Stimulated activated CD4-positive, alpha-beta T cell treated with anti-CD3 and anti-CD28 coated beads, Interleukin-1b, Interleukin-23, amount 100 ng/mL, for 24 hours (primary cell): ENCODE measurements at places on chromosomes 5 and 9.

GRCh38 chr5:157449011-157449723, 10.8 kb upstream of the NIPAL4 start:
- DNase-seq, result no peak

- no peak for DNase-seq
Observed at GRCh38 chr5:181203093-181203711, 1.8 kb downstream of the TRIM7 start.

DNA sequence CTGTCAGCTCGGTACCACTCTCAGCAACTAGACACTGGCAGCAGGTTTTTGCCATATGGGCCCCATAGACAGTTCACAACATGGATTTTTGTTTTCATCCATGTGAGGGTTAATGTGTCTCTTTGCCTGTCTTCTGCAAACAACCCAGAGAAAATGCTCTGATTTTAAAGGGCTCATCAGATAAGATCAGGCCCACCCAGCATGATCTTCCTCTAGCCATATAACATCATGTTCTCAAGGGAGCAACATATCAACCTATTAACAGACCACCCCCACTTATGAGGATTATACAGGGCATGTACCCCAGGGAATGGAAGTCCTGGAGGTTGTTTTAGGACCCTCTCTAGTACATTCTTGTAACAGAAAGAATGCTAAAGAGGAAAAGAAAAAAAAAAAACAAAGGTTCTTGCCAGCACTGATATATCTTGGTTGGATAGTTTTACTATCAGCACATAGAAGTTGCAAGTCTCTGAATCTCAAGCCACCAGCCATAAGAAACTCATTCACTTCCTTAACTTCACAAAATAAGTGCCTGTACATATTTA, 1015.1 kb downstream of the TLE4 start:
- DNase-seq, result no peak

- no peak for DNase-seq
Observed at GRCh38 chr9:86659413-86660046, 287.8 kb downstream of the GAS1 start.

DNA sequence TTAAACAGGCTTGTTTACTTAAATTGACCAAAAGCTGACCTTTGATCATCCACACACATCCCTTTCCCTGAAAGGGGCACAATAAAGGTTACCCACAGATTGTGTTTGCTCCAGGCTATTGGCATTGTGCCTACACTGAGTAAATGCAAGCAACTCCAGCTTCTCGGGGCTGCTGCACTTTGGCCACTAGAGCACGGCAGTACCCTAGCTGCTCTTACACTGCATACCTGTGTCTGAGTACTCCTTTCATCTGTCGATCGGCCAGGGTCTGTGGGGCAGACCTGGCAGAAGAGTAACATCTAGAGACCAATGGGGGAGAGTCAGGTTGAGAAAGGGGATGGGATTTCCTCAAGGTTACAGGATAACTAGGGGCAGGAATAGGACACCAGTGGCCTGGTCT, 281.9 kb upstream of the NMUR2 start:
- DNase-seq, result no peak

DNA sequence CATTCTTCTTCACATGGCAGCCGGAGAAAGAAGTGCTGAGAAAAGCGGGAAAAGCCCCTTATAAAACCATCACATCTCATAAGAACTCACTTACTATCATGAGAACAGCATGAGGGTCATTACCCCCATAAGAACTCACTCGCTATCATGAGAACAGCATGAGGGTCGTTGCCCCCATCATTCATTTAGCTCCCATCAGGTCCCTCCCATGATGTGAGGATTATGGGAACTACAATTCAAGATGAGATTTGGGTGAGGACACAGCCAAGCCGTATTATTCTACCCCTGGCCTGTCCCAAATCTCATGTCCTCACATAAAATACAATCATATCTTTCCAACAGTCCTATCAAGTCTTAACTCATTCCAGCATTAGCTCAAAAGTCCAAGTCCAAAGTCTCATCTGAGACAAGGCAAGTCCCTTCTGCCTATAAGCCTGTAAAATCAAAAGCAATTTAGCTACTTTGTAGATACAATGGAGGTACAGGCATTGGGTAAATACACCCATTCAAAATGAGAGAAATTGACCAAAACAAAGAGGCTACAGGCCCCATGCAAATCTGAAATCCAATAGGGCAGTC, 79.1 kb downstream of the MROH2B start:
- DNase-seq, result no peak

DNA sequence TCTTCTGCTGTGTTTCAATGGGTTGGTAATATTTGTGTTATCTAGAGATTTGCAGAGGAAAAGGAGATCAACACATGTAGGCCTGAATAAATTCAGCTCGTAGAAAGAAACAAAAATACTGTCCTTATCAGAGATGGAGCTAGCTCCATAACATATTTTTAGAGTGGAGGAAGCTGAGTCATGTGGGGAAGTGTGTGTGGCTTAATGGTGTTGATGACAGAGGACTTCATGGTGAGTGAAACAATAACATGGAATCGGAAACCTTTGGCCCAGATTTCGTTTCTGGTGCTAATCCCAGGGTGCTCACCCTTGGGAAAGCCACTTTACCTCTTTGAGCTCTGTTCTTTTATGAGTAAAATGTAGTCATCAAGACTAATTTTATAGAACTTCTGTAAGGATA, 825.0 kb downstream of the TLR4 start:
- DNase-seq, result no peak

DNA sequence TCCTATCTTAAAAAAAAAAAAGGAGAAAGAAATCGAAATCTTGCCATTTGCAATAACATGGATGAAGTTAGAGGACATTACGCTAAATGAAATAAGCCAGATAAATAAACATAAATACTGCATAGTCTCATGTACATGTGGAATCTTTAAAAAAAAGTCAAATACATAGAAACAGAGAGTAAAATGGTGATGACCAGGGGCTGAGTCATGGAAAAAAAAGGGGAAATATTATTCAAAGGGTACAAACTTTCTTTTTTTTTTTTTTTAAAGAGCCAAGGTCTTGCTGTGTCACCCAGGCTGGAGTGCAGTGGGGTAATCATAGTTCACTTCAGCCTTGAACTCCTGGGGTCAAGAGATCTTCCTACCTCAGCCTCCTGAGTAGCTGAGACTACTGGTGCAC, 310.1 kb downstream of the ZNF608 start:
- no peak for DNase-seq

DNA sequence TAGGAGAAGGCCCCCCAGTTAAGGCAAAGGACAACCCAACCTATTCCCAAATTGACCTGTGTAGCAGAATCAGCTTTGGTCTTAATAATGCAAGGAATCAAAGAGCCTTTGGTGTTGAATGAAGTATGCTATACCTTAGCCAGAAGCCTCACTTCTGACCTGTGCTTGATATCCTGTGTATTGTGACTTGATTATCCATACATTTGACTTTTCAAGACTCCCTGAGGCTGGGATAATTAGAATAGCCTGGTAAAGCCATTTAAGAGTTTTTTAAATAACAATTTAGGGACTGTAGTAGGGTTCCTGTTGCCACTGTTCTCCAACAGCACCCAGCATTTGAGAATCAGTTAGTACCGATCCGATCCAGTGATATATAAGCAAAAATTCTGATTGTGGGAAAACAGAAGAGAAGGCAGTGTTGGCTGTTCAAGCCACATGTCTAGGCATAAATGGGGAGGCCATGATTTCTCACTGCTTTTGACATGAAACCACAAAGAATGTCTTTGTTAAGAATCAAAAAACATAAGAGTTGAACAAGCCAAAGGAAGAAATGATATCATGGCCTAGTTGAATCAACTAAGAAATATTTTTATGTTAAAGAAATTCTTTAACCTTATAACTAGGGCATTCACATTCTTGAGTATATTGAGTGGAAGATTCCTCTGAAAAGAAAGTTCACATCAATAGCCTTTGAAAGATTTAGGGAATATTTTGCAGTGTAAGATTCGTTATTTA, 98.9 kb downstream of the F2RL2 start:
- no peak for DNase-seq

- no peak for DNase-seq
Observed at GRCh38 chr5:63553073-63553472, 409.2 kb downstream of the HTR1A start.

- no peak for DNase-seq
Observed at GRCh38 chr9:108486831-108487230, 369.0 kb downstream of the ACTL7B start.

- no peak for DNase-seq
Observed at GRCh38 chr5:108481355-108481931, 99.5 kb upstream of the FBXL17 start.

DNA sequence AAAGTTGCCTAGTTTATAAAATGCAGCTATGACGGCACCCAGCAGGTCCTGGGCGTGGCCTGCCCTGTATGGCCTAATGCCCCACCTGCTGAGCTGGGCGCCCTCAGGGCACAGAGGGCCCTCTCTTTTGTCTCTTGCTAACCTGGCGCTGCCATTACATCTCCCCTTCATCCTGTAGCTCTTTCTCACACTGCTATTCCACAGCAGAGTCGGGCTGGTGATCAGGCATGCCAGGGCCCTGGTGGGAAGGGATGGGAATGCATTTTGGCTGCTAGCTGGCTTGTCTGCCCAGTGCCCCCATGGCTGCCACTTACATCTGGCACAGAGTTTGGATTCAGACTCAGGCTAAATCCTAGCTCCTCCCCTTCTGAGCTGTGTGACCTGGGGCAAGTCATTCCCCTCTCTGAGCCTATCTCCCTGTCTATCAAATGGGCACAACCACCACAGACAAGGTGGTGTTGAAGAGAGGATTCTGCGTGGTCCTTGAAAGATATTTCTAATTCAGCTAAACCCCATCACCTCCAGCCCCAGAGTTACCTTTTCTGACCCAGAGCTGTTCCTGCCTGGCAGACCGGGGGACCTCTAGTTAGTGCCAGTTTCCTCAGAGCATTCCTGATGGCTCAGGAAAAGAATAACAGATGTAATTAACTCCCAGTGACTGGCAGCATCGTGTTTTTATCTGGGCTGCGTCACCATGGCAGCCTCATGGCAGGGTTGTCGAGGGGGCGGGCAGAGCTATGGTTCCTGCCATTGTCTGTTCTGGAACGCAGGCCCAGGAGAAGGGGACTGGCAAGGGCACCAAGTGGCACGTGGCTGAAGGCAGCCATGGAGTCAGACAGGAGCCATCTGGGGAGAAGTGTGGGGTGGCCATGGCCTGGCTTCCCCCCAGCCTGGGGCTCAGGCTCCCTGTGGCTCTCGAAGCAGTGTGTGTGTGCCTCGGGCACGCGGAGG, 6.3 kb downstream of the PRR7 start:
- no peak for DNase-seq

- no peak for DNase-seq
Observed at GRCh38 chr5:60125636-60126035, 232.1 kb upstream of the PDE4D start.

DNA sequence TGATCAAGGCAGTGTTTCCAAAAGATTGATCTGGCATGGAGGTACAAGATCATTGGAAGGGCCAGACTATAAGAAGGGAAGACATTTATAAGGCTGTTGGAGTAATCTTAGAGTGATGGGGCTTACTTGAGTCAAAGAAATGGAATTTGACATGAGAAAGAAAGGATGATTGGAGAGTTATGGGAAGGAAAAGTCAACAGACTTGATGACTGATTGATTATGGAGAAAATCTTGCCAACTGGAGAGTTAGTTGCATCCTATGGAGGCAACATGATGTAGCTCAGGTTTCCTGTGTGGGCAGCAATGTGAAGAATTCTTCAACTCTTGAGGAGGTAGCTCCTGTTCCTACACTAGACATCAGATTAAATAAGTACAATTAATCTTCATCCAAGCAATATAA, 10.9 kb upstream of the MAST4 start:
- no peak for DNase-seq

DNA sequence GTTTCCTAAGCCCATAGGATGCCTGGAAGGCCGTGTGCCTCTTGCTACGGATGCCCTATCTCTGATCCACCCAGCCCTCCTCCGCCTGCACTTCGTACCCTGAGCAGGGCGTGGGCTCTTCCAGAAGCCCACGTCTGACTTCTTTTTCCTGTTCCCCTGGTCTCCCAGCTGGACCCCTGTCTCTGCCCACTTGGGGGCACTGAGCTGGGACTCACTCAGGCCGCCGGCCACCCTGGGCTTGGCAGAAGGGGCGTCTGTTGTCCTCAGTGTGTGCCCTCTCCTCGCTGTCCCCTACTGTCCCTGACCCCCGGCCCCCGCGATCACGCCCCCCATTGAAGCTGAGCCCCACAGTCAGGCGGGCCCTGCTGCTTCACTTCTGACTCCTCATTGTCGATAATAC, 22.0 kb upstream of the RXRA start:
- DNase-seq, result no peak

DNA sequence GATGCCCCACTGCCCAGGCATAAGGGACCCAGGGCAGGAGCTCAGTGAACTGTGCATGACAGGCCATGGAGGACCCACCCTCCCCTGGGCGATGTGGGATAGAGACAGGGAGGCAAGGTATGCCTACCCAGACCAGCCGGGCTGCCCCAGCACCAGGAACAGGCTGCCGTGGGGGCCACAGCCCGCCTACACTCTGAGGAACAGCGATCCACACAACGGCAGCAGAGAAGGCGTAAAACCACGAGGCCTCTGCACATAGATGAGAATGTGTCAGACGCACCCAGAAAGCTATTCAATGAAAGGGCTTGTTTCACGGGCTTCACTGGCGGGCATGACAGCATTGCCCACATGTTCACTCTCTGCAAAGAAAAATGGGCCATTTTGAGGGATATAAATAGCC, 49.5 kb downstream of the SEMA4D start:
- no peak for DNase-seq

DNA sequence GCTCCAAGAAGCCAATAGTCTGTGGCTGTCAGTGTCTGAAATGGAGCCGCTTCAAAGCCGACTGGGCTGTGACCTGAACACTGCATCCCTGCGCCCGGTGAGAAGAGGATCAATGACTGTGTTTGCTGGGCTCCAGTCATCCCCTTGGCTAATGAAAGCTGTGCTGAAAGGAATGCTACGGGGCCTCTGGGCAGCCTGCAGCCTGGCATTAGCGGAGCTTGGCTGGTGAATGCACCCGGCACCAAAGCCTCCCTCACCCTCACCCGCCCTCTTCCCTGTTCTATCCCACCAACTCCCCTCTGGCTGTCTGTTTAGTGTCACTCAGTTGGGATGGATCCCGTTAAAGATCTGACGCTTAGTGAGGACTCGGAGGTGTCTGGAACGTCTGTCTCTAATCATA, 355.3 kb downstream of the BNC2 start:
- DNase-seq, result no peak

- DNase-seq, result no peak
Observed at GRCh38 chr9:37144762-37145161, 24.4 kb downstream of the ZCCHC7 start.

- DNase-seq, result no peak
Observed at GRCh38 chr5:22572941-22573340, 280.2 kb downstream of the CDH12 start.

DNA sequence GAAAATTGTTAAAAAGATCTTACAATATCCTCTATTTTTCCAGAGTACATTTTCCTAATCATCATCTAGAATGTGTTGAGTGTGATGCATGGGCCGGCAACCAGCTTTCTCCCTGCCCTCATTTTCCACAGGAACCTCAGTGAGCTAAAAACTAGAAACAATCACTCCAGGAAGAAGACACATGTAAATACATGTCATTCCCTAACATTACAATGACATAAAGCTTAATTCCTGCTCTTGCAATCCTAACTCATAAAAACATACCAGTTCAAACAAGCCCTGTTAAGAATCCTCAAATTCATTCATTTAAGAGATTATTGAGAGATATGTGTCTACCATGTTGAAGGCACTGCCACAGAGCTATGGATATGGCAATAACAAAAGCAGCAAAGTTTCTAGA, 18.5 kb upstream of the ZNF622 start:
- DNase-seq, result no peak
